ENCODE measurements at places on chromosomes 3 and 15.

GRCh38 chr15:68666120-68666811 is 87.5 kb downstream of the CORO2B start:
- no peak for DNase-seq

- no peak for DNase-seq
Measured at GRCh38 chr3:106006571-106006970, 137.8 kb upstream of the CBLB start.

- DNase-seq, result no peak
Measured at GRCh38 chr3:108091498-108092250, 843 bp upstream of the CD47 start.

GRCh38 chr15:59591356-59591755 is 20.2 kb upstream of the GCNT3 start:
- no peak for DNase-seq

GRCh38 chr3:151439652-151440125 is 21.2 kb downstream of the IGSF10 start:
- no peak for DNase-seq

DNA sequence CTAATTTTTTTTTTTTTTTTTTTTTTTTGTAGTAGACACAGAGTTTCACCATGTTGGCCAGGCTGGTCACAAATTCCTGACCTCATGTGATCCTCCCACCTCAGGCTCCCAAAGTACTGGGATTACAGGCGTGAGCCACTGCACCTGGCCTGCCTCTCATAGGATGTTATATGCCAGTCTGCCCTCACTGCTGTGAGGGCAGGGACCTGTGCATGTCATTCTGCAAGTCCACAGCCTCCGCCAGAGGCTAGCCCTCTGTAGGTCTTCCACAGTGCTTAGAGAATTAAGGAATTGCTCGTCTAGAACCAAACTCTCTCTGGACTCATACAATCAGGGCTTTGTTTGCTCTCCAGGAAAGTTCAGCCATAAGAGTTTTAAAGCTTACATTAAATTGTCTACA is 163.9 kb upstream of the WNT5A start:
- no peak for DNase-seq

DNA sequence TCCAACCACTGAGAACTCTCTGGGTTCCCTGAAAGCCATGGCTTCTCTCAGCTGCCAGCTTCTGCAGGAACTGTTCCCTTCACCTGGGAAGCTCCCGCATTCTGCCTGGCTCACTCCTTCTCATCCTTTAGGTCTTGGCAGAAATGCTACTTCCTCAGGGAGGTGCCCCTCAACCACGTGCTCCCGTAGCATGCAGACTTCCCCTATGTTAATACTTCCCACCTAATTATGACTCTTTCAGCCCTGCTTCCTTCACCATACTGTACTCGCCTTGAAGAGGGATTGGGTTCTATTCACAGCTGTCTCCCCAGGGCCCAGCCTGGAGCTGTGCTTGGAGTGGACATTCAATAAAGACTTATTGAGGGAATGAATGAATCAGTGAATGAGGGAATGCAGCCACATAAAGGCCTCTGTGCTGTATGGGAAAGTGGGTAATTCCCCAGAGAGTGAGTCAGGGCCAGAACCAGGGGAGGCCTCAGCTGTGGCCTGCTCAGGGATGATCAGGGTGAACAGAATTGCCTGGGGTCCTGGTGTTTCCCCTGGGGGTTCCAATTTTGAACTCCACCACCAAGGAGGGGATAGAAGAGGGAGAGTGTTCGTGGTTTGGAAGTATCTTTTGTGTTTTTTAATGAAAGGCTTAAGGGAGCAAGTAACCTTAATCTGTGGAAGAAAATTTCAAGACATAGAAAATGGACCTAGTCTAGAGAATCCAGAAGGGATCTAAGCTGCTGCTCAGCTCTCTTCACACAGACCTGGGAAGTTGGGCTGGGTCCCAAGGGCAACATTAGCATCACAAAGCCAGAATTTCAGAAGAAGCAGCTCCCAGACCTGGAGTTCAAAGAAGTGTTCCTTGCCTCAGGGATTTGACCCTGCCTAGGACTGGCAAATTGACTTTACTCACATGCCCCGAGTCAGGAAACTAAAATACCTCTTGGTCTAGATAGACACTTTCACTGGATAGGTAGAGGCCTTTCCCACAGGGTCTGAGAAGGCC is 14.6 kb upstream of the FAM107A start:
- no peak for DNase-seq

GRCh38 chr15:82830427-82831173 is 21.2 kb downstream of the WHAMM start:
- DNase-seq, result no peak

- DNase-seq, result no peak
Measured at GRCh38 chr15:59360896-59361295, 11.8 kb downstream of the MYO1E start.

DNA sequence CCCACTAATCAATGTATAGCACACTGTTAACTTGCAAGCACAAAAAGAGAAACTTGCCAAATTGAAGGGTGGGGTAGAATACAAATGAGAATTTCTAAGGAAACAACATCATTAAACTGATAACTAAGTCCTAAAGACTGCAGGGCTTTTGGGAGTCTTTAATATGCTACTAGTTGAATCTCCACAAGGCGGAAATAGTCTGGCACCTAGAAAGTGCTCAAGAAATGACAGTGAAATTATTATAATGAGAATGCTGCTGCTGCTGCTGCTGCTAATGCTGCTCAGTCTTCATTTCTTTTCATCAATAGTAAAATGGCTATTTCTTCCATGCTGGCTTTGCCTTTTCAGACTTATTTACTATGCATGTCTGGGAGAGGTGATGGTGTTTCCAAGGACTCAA is 91.8 kb downstream of the BTD start:
- DNase-seq, result no peak

DNA sequence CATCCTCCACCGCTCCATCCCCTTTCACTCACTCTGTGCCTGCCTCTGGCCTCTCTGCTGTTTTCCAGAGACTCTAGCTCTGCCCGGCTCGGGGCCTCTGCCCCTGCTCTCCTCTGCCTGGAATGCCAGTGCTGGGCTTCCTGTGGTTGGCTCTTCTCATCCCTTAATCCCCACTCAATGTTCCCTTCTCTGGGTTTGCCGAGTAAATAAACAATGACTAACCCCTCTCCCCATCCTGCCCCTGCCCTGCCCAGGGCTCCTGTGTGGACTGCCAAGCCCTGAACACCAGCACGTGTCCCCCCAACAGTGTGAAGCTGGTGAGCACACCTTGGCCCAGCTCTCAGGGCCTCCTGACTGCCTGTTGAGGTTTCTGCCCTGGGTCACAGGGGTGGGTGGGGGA is 12.2 kb downstream of the STAB1 start:
- DNase-seq, result no peak

GRCh38 chr15:40028853-40029252 is 10.1 kb downstream of the SRP14 start:
- DNase-seq, result no peak

DNA sequence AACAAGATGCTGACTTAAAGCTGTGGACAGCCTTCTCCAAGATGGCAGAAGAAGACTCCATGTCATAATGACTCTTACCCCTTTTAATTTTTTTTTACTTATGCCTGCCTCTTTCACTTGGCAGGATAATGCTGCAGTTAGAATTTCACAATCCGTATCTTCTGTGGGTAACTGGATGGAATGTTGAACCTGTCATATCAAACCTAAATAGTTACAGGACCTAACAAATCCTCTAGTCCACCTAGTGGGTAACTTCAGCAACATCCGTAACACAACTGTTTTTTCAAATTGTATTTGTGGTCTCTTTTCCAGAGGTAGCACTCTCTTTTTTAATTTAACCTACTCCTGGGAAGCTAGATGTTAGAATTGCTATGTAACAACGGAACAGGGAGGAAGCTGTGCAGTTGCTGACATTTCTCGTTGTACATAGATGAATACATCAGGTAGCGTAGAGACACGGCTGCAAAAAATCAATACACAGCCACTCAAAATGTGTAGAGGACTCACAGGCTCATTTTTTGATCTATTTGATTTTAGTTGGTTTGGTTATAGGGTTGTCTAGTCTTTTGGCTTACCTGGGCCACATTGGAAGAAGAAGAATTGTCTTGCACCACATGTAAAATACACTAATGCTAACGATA is 43.9 kb upstream of the TRPM1 start:
- DNase-seq, result no peak

DNA sequence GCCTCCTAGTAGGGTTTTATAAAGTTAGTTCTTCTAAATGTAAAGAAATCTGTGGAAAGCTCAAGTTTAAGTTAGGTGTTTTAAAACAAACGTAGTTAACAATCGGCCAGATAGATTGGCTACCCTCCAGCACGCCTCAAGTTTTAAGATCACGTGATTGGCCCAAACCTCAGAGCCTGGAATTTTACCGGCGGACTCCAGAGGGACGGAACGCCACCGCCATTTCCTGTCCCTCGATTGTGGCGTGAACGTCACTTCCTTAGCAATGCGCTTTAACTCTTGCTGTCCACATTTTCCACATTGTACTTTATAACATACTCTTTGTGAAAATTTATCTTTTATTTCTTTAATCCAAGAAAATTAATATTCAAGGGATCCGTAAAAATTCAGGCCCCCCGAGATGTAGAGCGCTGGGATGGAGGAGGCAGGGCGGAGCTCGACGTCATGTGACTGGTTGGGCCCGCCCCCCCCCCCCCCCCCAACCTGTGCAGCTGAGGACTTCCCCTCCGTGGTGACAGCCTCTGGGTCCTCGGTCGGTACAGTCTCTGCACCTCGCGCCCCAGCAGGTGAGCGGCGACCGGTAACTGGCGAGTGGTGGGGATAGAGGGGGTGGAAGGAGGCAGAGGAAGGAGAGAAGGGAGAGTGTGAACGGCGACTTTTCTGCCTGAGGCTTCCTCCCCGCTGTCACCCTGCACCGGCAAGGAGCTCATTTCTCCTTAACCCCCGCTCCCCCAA is at the start of gene ATP6V1A:
TSS of gene ATP6V1A (plus strand) at position 488 of the 735 bp plus-strand sequence. CDS start 31,719 bp downstream, outside the sequence.
- DNase-seq, result peak; percentile 92

DNA sequence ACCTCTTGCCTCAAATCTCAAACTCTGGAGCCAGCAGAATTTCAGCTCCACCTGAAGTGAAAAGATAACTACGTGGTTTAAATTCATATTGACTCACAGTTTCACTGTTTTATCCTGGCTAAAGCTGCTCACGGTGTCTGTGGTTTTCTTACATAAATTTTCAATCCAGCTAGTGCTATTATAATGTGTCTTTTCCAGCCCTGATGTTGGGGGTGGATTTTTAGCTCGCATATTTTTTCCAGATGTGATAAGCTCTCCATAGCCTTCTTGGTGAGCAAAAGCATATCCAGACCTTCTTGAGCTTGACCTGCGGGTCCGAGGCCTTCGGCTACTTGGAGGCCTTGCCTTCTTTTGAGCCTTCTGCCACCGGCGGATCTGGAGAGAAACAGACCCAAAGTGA is 239.3 kb downstream of the DTWD1 start:
- no peak for DNase-seq

- DNase-seq, result no peak
Measured at GRCh38 chr15:57018151-57018550, 99.7 kb downstream of the TCF12 start.

- DNase-seq, result no peak
Measured at GRCh38 chr3:37068031-37068430, 74.7 kb downstream of the MLH1 start.
